ENCODE measurements at places on chromosomes 16 and 17. TPM values are rescaled to one million over a fixed set of nuclear protein-coding genes. Genes with fewer than 3 reads are reported as not detected.

Gene MT1B
- not detected for total RNA-seq

Gene SULT1A4
- total RNA-seq = 5.5 TPM

Gene RRAD
- total RNA-seq = 9.3 TPM

Gene TMEM92
- total RNA-seq = 0.12 TPM

Gene KRTAP4-3
- total RNA-seq = not detected

Gene SLC22A31
- total RNA-seq = not detected

Gene SRCIN1
- not detected for total RNA-seq

Gene HBA2
- total RNA-seq = not detected

Gene CMTM2
- total RNA-seq = not detected

Gene ZC3H18
- total RNA-seq = 31.0 TPM

Gene SCPEP1
- 47.3 TPM for total RNA-seq

Gene RASL10B
- total RNA-seq = 1.5 TPM

Gene PNMT
- not detected for total RNA-seq

Gene GNG13
- not detected for total RNA-seq

Gene KRTAP4-1
- total RNA-seq = not detected

Gene MILR1
- 6.0 TPM for total RNA-seq

Gene TBC1D26
- not detected for total RNA-seq

DNA sequence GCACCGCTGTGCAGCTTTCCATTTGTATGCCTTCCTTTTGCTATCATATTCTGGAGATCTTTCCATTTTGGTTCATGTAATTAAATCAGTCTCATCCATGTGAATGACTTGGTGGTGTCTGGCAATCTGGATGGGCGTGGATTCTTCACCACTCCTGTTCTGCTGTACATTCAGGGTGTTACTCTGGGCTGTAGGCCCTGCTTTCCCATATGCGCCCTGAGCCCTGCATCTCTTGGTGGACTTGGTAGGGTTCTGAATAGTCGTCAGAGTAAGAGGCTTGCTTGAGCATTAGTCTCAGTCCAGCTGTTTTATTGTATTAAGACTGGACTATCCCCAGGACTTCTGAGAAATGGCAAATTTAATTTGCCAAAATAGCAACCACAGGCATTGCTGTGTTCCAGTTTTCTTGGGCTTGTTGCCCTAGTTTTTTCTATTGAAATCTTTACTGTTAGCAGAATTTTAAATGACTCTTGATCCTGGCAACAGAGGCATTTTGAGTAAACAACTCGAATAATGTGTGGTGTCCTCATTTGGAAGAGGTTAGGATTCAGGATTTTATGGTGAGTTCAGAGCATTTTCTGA is 14.9 kb downstream of the BANP start:
- no peak for DNase-seq

- no peak for DNase-seq
Observed at GRCh38 chr17:8956465-8956902, 9.0 kb downstream of the PIK3R5 start.

DNA sequence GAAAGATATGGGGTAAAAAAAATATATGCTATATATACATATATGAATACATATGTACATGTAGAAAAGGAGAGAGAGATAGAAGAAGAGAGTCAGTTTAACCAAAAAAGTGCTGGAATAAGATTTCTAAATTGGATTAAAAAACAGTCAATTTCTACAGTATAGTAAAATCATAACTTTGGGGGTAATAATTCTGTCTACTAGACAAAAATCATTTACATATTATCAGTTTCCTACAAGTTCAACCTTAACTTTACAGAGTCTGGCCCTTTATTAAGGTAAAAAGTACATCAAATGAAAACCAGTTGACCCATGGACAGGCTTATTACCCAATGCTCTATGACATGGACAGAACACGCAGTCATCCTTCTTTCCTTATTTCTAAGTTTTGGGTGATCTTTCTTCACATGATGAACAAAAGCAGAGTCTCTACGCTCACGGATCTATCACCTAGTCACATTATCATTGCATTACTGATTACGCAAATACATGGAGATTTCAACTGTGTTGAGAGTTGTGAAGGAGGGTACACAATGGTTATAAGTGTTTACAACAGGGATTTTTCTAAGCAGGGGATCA is 63.9 kb upstream of the SMIM36 start:
- DNase-seq = no peak

DNA sequence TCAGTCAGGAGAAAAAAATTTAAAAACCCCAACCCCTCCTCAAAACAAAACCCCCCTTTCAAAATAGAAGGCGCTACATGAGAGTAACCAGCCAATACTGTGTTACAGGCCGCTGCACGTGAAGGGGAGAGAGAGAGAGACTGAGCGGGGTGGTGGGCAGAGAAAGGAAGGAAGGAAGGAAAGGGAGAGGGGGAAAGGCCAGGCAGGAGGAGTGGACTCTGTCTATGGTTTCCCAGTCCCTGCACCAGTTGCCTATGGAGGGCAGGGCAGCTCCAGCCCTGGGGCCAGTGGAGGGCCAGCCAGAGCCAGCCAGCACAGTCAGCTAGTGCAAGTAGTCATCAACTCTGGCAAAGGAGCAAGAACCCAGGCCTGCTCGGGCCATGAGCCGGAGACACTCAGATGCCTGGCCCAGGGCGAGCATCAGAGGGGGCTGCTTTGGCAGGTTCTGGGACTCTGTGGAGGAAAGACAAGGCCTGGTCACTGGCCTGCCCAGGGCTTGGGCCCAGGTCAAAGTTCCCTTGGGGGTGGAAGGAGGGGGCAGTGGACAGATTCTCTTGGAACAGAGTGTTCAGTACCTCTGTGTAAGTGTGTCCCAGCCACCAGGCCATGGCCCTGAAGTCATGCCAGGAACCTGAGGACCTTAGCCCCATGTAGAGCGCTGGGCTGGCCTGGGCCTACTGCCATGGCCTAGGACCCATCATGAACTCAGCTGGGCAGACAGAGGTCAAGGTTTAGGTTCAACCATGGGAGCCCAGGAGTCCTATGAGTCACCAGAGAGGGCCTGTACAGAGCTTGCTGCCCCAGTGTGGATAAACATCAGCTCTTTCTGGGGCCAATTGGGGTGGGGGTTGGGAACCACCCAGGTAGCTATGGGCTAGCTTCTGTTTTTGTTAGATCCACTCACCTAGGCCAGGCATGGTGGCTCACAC is 7.3 kb upstream of the GFOD2 start:
- no peak for DNase-seq

DNA sequence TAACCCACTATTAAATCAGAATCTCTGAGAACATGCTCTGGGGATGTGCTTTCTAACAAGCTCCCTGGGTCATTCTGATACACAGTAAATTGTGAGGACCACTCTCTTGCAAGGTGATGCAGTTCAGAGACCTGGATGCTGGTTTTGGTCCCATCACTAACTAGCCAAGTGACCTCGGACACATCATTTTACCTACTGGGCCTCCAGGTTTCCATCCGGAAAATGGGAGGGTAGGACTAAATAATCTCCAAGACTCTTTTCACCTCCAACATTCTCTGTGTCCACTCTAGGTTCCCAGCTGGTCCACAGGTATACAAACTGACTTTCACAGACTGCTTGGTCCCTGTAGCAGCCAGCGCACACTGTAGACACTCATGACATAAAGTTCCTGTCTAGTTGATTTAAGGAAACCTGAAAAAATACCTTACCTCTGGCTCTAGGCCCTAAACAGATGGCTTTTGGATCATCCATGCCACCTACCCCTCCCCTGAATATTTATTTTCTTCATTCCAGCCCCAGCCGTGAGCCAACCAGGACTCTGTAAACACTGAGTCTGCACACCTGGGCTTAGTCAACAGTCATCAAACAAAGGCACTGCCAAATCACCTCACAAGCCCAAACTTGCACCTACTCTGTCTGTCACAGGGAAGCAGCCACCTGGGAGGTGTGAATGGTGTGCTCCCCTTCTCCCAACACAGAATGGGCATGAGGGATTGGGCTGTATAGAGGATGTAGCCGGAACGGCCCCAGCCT is 51.3 kb upstream of the MRPS23 start:
- DNase-seq = no peak

GRCh38 chr16:66741169-66741900 is 10.1 kb downstream of the DYNC1LI2 start:
- DNase-seq = peak; percentile 57

- no peak for DNase-seq
Observed at GRCh38 chr16:81590714-81591544, 146.3 kb downstream of the CMIP start.

DNA sequence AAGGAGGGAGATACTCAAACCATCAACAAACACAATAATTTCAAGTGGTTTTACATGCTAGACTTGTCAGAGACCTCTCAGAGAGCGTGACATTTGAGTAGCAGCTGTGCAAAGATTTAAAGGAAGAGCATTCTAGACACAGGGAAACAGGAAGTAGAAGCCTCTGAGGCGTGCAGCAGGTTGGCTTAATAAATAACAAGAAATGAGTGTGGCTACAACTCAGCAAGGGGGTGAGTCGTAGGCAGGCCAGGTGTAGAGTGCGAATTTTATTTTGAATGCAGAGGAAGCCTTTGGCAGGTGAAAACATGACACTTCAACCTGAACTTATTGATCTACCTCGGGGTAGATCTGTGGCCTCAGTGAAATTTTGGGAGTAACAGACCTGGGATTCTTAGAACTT is 73.2 kb upstream of the MRTFB start:
- DNase-seq = no peak

- DNase-seq = no peak
Observed at GRCh38 chr17:45282683-45283644, 21.1 kb upstream of the SPATA32 start.

- DNase-seq = no peak
Observed at GRCh38 chr16:81558077-81558443, 113.5 kb downstream of the CMIP start.

DNA sequence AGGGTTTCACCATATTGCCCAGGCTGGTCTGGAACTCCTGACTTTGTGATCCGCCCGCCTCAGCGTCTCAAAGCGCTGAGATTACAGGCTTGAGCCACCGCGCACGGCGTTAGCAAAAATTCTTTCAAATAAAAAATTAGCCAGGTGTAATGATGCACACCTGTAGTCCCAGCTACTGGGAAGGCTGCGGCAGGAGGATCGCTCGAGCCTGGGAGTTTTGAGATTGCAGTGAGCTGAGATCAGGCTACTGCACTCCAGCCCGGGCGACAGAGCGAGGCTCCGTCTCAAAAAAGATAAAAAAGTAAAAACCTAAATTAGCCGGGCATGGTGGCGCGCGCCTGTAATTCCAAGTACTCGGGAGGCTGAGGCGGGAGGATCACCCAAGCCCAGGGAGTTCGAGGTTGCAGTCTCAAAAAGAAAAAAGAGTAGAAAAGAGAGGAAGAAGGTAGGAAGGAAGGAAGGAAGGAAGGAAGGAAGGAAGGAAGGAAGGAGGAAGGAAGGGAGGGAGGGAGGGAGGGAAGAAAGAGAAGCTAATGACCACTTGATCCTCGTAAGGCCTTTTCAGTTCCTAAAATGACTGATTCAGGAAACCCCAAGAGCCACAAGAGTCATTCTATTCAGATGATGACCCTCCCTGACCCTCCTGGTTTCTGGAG is 59.2 kb downstream of the SRL start:
- no peak for DNase-seq

GRCh38 chr16:19555938-19556771 is 652 bp downstream of the VPS35L start:
- no peak for DNase-seq

- no peak for DNase-seq
Observed at GRCh38 chr17:38605841-38606645, at the start of gene SRCIN1. SRCIN1 (minus strand) TSS chr17:38605952; CDS start chr17:38605705, 247 bp downstream.

DNA sequence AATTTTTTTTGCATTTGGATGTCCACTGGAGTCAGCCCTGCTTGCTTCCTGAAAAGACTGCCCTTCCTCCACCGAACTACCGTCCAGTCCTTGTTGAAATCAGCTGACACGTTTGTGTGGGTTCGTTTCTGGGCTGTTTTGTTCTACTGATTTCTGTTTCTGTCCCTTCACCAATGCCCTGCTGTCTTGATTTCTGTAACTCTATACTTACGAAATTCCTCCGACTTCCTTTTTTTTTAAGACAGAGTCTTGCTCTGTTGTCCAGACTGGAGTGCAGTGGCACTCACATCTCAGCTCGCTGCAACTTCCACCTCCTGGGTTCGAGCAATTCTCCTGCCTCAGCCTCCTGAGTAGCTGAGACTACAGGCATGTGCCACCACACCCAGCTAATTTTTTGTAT is 8.4 kb upstream of the GAA start:
- DNase-seq = no peak

GRCh38 chr17:51820252-51820651 is 338.3 kb downstream of the CA10 start:
- no peak for DNase-seq

GRCh38 chr16:68227850-68228553 is 7.9 kb downstream of the ESRP2 start:
- no peak for DNase-seq

GRCh38 chr17:56602292-56603130 is 9.0 kb downstream of the NOG start:
- no peak for DNase-seq

DNA sequence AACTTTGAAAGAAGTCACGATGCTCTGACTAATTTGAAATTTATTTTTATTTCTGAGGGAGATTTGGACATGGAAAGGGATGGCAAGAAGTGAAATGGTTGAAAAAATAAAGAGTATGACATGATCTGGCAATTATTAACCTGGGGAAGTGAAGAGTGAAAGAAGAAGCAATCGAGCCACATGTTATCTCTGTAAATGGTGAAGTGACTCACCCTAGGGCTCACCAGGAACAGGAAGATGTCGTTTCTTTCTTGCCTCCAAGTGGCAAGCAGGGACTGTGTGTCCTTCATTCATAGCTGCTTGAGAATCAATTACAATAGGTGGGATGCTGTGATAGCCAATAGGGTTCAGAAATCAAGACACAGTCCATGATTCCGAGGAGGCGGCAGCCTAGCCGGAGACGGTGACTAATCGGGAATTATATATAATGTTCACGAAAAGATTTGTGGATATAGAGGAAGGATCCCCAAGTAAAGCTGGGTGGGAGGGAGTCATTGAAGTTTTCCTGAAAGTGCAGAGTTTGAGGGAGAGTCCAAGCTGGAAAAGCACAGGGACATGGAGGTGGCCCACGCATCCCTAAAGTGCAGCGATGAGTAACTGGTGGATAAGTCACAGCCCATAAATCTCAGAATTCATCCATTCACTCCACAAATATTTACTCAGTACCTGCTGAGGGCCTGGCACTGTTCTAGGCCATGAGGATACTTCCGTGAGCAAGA is 18.2 kb upstream of the KRT20 start:
- DNase-seq = no peak

GRCh38 chr16:63981639-63982038 is 1140.2 kb downstream of the CDH11 start:
- DNase-seq = no peak

GRCh38 chr16:24075931-24076716 is 180.0 kb upstream of the CACNG3 start:
- DNase-seq = no peak

GRCh38 chr16:79006765-79007164 is 593.8 kb downstream of the MAF start:
- no peak for DNase-seq

GRCh38 chr17:44209786-44210341 is 9.6 kb downstream of the UBTF start:
- DNase-seq = no peak

DNA sequence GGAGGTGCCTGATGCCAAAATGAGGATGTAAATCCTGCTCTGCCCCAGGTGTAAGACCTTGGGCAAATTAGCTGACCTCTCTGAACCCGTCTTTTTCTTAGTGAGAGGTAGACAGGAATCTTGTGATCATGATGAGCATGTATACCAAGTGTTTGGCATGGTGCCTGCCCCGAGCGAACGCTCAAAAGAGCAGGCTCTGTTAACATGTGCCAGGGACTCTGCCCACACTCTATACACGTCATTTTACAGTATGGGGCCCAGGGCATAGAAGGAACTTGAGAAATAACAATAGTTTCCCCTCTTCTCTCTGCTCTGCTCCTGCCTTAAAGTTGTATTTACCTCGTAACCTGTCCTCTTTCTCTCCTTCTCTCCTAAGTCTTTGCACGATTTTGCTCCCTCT is 9.3 kb upstream of the MAF start:
- DNase-seq = no peak

GRCh38 chr16:56349711-56350161 is 75.6 kb downstream of the AMFR start:
- no peak for DNase-seq
